ENCODE measurements at places on chromosomes 5 and 9. TPM values are rescaled to one million over a fixed set of nuclear protein-coding genes. Genes with fewer than 3 reads are reported as not detected.

The INSL6 gene
- not detected for total RNA-seq

The DAPK1 gene
- total RNA-seq, result 12.9 TPM

The ADGRV1 gene
- total RNA-seq, result 0.75 TPM

The ZNF454 gene
- total RNA-seq, result not detected

The IRGM gene
- 0.13 TPM for total RNA-seq

The PCDHGA9 gene
- not detected for total RNA-seq
